ENCODE measurements at places on chromosomes 11 and 22.

DNA sequence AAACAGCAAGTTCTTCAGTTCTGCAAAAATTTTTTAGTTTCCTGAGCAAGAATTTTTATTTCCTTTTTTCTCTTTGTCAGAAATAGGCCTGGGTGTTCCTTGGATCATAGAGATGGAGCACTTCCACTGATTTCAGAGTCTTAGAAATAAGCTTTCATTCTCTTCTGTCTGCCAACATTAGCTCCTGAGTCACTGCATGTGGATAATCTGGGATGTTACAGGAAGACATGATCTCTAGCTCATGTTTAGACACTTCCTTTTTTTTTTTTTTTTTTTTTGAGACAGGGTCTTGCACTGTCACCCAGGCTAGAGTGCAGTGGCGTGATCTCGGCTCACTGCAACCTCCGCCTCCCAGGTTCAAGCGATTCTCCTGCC, 13.2 kb upstream of the TMEM218 start:
- DNase-seq: no peak

GRCh38 chr11:58125469-58125868, at the start of gene OR9I1:
OR9I1 (minus strand) TSS chr11:58125530; CDS start chr11:58119444, 6,086 bp downstream.
- no peak for DNase-seq

- DNase-seq: no peak
These were observed 591.1 kb downstream of the BRD1 start for GRCh38 chr22:49236541-49237075.

DNA sequence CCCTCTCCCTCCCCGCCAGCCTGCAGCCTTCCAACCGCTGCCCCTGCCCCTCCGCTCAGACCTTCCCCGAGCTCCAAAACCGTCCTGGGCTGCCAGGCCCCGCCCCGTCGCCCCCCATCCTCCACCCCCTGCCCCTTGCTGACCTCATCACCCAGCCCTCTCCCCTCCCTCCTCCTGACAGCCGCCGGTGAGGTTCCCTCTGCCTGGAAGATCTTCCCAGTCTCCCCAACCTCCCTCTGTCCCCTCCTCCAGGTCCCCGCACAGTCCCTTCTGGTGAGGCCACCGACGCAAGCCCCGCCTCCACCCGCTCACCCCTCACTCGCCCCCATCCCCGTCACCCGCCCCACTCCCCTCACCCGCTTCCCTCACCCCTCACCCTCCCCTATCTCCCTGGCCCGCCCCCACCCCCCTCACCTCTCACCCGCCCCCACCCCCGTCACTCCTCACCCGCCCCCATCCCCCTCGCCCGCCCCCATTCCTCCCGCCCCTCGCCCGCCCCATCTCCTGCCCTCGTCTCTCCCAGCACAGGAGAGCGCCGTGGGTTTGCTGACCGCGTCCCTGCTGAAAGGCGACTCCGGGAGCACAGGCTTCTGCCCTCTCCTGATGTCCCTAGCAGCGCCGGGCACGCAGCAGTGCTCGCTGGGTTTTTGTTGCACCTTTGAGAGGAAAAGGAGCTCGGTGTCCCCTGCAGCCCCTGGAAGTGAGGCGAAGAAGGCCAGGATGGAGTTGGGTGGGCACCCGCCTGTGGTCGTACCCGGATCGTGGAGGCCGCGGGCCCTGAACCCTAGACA, 16.4 kb upstream of the UPK3A start:
- DNase-seq: no peak

DNA sequence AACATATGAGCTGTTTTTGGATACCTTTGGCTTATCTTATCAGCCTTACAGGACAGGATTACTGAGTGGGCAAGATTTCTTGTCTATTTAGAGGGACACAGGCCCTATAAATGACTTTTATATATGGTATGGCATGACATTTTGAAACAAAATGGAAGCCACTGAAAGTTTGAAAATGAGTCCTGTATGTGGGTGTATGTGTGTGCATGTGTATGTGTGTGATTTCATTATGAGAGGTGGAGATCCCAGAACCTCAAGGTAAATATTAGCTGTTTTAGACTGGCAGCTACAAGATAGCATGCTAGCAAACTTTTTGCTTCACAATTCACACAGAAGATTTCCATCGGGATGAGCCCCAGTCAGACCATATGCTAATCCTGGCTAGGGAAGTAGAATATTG, 970.5 kb upstream of the CCDC90B start:
- no peak for DNase-seq

- no peak for DNase-seq
These were observed 86.7 kb downstream of the WNT7B start for GRCh38 chr22:45890351-45890635.

DNA sequence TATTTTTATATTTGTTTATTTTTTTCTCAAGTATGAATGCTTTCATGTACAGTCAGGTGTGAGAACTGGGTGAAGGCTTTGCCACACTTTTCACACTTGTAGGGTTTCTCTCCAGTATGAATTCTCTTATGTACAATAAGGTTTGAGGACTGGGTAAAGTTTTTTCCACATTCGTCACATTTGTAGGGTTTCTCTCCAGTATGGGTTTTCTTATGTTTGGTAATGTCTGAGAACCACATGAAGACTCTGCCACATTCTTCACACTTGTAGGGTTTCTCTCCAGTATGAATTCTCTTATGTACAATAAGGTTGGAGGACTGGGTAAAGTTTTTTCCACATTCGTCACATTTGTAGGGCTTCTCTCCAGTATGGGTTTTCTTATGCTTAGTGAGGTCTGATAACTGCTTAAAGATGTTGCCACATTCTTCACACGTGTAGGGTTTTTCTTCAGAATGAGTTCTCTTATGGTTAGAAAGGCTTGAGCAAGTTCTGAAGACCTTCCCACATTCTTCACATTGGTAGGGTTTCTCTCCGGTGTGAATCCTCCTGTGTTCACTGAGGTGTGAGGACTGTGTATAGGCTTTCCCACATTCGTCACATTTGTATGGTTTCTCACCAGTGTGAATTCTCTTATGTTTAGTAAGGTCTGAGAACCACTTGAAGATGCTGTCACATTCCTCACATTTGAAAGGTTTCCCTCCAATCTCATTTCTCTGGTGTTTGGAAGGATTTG, 19.7 kb downstream of the ZNF195 start:
- no peak for DNase-seq

DNA sequence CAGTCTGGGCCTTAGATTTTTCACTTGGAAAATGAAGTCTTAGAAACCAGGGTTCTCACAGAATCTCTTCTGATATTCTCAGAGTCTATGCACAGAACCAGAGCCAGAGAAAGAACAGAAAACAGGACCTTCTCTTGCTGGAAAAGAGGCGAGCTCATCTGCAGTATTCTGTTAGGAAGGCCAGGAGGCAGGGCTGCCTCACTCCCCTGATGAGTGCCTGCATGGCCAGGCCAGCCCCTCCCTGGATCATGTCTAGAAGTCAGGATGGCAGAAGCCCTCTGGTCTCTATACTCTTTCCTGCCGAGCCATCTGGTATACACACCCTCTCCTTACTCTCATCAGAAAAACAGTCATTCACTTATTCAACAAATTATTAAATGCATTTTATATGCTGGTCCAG, 723 bp downstream of the OR51M1 start:
- DNase-seq: no peak

DNA sequence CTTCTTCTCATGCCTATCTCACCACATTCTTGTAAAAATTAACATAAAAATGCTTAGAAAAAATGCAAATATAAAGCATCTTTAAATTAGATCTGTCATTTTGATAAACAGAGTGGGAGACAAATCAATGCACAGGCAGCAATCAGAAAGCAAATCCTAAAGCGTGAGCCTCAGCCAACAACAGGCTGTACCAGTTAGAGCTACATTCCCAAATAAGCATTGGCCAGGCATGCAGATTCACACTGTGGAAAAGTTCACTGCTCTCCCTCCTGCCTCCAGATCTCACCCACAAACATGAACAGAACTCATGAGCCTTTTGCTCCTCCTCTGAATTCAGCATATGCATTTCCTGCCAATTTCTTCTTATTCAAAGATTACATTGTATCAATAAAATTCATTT, 115.2 kb upstream of the FAT3 start:
- no peak for DNase-seq

GRCh38 chr11:133163463-133164419, 368.6 kb downstream of the OPCML start:
- DNase-seq: no peak

DNA sequence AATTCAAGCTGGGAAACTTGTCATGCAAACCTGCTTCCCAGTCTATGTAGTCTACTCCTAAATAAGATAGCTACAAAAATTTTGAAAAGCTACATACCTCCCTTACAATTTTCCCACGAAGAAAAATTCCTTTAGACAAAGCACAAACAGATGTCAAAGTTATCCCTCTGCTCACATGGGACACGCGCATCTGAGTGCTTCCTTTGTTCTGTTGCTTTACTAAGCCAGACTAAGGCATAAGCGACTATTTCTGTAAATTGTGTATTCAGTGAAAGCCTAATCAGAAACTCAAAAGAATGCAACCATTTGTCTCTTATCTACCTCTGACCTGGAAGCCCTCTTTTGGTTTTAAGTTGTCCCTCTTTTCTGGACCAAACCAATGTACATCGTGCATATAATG, 583.7 kb upstream of the B3GAT1 start:
- DNase-seq: no peak

GRCh38 chr11:975827-976226, 50.2 kb downstream of the AP2A2 start:
- peak; percentile 70 for DNase-seq

GRCh38 chr11:73269459-73270015, 2.6 kb upstream of the P2RY6 start:
- no peak for DNase-seq

- DNase-seq: no peak
These were observed 385.1 kb downstream of the TBC1D22A start for GRCh38 chr22:47147572-47147971.

GRCh38 chr11:125062931-125063428, at the start of gene SLC37A2:
SLC37A2 (plus strand) TSS chr11:125063305; CDS start chr11:125063368, 63 bp downstream.
- DNase-seq: peak; percentile 16

- DNase-seq: no peak
These were observed 28.8 kb downstream of the FAT3 start for GRCh38 chr11:92253421-92253820.

DNA sequence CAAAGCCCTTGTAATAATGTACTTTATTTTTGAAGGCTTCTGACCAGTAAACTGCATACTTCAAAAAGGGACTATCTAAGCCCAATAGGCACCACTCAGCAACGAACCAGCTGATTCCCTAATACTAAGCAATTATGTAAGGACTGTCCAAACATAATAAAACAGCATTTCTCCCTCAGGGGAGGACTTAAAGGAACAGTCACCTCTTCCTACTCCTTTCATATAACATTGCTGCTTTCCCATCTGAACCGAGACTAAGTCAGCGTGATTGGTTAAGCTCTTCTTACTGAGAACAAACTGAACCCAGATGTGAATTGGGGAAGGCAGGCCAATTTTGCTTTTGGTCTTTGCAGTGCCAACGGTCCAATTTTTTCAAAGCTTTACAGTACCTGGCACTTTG, 420.0 kb downstream of the METTL15 start:
- DNase-seq: no peak

DNA sequence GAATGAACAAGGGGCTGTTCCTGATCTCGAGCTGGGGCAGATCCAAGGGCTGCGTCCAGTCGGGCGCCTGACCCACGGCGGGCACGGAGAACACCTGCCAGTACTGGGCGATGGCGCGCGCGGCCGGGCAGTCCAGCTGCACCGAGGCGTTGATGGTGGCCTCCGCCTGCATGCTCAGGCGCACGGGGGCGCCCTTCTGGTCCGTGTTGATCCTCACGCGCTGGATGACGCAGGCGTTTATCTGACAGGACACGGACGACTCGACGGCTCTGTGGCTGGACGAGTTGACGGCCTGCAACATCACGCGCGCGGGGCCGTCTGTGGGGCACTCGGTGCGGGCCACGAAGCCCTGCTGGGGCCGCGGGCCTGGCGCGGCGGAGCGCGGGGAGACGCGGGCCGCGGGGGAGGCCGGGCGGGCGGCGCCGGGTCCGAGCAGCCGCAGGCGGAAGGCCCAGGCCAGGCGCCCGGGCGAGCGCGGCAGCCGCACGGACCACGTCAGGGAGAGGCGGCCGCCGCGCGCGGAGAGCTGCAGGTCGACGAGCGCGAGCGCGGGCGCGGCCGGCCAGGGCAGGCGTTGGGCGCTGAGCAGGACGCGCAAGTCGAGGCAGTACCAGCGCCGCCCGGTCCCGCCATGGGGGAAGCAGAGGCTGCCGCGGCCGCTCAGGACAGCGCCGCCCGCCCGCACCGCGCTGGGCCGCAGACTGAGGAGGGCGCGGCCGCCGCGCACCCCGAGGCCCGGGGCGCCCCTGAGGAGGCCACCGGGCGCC, 511 bp downstream of the PKDREJ start:
- no peak for DNase-seq

DNA sequence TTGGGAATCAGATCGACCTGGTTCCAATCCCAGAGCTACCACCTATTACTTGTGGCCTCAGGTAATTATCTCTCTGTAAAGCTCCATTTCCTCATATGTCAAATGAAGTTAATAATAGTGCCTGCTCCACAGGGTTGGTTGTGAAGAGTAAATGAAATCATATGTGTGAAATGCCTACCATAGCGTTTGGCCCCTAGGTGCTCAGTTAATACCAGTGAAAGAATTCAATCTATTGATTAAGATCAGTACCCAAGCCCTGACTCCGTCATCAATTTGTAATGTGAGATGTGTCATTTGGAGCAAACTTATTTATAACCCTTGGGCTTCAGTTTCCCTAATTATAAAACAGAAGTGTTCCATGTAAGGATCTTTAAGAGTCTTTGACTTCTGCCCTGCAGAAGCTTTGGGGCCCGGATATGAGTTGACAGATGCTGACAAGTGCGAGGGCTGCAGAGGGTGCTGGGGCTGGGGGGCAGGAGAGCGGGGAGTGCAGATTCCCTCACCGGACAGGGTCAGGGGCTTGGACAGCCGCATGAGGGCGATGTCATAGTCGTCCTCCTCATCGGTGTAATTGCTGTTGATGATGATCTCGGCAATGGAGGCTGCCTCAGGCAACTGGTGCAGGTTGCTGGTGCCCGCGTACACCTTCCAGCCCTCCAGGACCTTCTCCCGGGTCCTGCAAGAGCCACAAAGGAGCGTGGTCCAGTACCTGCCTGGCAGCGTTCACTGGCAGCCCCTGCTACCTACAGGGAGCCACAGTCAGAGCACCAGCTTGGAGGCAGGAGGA, 20.9 kb downstream of the TMPRSS13 start:
- DNase-seq: peak; percentile 15

- DNase-seq: no peak
These were observed 991.2 kb upstream of the TENM4 start for GRCh38 chr11:80432057-80432456.

GRCh38 chr22:44685384-44686056, 16.5 kb upstream of the PRR5 start:
- no peak for DNase-seq

GRCh38 chr11:121557348-121557747, 104.6 kb upstream of the SORL1-AS1 start:
- DNase-seq: no peak

GRCh38 chr22:20154602-20155187, 3.8 kb upstream of the CCDC188 start:
- DNase-seq: no peak

DNA sequence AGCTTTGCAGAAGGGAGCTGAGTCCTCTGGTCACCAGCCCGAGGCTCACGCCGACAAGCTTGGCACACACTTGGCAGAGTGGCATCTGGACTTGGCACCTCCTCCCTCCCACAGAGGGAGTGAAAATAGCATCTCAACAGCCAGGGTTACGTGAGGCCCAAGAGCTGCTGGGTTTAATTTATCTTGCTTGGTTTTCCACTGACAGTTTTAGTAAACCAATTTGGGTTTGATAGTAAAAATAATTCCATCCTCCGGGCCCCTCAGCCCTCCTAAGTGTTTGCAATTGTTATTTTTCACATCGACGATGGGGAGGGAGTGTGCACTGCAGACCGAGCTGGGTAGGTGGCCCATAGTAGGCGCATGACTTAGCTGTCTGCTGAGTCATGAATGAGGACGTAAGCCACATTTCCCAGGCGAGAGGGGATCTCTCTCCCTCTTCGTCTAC, 107.6 kb upstream of the ASPHD2 start:
- DNase-seq: peak; percentile 69

- no peak for DNase-seq
These were observed 85.3 kb downstream of the CACNA1I start for GRCh38 chr22:39655831-39656230.
